ENCODE measurements at places on chromosomes 3 and 15.

DNA sequence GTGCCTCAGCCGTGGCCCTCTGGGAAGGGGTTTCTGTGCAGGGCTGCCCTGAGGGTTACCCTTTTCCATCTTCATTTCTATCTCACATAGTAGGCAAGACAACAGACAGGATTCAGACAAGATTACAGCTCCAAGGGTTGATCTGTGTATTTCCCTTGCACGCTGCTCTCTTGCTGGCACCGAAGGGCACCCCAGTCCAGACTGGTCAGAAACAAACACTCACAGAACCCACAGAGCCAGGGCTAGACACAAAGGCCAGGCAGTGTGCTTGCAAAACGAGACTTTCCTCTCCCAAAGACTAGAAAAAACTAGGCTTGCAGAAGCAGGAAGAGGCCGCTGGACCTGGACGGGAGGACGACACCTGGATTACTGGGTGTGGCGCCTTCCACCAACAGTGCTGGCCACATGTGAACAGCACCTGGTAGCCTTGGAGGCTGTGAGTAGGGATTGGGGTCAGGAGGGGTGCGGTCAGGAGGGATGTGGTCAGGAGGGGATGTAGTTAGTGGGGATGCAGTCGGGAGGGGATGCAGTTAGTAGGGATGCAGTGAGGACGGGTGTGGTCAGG is 96.8 kb downstream of the BDH1 start:
- DNase-seq = no peak

GRCh38 chr3:104610730-104611652 is 755.7 kb upstream of the ALCAM start:
- DNase-seq = no peak

- no peak for DNase-seq
These were observed 3.6 kb downstream of the PRSS50 start for GRCh38 chr3:46713898-46714552.

- DNase-seq = peak; percentile 76
These were observed 24.3 kb upstream of the POLG start for GRCh38 chr15:89358755-89359439.

DNA sequence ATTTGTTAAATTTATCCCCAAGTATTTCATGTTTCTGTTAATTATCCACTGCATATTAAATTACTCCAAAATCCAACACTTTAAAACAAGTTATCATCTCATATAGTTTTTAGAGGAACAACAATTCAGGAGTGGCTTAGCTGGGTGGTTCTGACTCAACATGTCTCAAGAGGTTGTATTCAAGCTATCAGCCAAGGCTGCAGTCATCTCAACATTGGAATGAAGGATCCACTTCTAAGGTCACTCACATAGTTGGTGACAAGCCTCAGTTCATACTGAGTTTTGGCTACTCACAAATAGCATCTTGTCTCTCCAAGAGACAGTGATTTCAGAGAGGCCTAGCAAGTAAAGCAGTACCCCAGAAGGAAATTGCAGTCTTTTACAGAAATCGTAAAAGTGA is 134.7 kb downstream of the NR2E3 start:
- no peak for DNase-seq

GRCh38 chr15:84973492-84974460 is 7.9 kb upstream of the PDE8A start:
- DNase-seq = peak; percentile 53

DNA sequence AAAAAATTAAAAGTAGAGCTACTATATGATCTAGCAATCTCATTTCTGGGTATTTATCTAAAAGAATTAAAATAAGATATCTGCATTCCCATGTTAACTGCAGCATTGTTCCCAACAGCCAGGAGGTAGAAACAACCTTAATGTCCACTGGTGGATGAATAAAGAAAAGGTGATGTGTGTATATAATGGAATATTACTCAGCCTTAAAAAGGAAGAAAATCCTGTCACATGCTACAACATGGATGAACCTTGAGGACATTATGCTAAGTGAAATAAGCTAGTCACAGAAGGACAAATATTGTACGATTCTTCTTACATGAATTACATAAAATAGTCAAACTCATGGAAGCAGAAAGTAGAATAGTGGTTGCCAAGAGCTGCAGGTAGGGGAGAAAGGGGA is 119.4 kb upstream of the BHLHE40 start:
- DNase-seq = no peak

DNA sequence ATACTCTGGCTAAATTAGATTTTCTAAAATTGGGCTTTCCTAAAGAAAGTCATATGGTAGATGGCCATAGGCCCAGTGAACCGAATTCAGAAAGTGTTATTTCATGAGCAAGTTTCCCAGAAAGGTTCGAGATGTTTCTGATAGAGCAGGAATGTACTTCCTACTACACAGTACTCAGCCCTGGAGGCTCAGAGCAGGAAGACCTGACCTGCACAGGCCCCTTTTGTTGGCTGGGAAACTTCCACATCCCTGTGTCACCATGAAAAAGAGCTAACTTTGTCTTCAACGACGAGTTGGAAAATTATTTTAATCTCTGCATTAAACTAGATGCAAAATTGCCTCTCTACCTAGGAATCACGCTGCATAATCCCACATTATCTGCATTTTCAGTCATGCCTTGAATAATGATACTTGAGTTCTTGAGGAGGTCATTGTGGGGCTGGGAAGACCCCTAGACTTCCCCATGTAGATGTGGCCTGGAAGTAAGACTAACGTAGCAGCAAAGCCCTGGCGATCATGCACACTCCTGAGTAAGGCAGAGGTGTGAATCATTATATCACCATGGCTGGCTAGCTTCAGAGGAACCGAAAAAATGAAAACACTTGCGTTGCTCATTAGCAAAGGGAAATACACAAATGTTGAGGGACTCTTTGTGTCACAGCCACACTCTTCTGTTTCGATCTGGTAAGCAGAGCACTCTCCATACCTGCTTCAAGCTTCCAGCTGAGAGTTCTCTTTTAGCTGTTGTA is 47.1 kb downstream of the CMTM7 start:
- DNase-seq = peak; percentile 53

GRCh38 chr3:58355179-58355578 is 22.5 kb downstream of the PXK start:
- DNase-seq = no peak

DNA sequence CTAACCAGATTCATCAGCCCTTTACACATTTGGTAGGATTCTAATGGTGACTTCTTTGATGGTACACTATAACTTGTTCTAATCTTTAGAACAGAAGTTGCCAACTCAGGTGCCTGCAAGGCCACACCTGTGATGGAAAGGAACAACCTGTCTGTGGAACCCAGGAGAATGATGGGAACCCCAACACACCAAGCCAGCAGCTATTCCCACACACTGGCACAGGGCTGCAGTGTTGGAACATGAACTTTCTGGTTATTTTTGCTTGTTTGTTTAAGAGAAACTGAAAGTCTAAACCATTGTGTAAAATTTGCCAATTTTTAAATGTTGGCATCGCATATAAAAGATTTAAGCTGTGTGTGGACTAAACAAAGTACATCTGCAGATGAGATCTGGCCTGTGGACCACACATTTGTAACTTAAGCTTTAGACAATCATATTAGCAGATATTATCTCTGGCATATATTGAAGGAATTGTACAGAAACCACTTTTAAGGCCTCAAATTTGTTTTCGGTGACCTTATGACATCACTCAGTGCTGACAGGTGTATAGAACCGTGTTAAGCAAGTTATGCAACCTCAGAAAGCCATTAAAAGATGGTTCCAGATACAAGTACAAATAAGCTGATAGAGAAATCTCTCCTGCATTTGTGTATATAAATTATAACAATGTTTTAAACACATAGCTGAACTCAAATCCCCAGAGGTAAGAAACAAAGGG is 242.9 kb downstream of the SLC9A9 start:
- DNase-seq = no peak

GRCh38 chr3:135383301-135383700 is 582.2 kb upstream of the PPP2R3A start:
- DNase-seq = no peak

GRCh38 chr3:5388091-5388490 is 200.6 kb downstream of the EDEM1 start:
- no peak for DNase-seq

- DNase-seq = no peak
These were observed 5.9 kb upstream of the TRA2B start for GRCh38 chr3:185943760-185944106.

DNA sequence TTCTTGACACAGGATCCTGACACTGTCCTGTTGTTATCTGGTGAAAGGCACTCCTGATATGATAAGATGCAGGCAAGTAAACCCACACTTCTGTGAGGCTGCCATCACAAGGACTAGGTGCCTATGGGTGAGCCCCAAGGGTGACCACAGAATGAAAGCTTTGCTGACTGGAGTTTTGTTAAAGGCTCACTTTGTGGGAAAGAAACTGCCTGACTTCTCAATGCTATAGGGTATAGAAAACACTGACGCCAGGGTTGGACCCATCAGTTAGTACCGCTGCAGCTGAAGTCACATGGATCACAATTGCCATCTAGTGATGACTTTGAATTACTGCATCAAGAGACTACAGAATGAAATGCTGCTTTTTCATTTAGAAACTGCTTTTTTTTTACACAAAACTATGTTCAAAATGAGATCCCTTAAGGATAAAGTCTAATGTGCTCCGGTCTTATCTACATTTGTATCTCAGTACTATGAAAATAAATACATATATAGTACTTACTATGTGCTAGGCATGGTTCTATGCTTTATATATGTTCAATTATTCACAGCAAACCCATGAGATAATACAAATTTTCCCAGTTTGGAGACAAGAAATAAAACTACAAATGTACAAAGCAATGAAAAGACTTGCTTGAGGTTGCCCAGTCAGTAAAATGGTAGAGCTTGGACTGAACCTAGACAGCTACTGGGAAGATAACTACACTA is 64.2 kb upstream of the CMSS1 start:
- DNase-seq = peak; percentile 93

DNA sequence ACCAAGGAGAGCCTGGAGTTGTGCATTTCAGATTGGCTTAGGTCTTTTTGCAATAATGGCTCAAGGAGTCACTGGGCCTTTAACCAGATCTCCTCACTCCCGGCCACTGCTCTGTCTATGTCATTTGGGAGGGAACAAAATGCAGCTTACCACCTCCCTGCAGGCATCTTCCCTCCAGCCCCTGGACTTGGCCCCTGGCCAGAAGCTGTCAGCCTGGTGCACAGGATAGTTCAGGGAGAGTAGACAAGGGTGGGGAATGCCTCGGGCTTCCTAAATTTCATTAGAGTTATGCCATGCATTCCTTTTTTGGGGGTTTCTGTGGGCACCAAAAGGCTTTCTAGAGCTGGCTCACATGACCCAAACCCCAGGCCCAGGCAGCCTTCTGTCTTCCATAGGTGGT is 70.2 kb upstream of the HRH1 start:
- no peak for DNase-seq

GRCh38 chr15:29699791-29700190 is 122.5 kb downstream of the TJP1 start:
- DNase-seq = no peak

DNA sequence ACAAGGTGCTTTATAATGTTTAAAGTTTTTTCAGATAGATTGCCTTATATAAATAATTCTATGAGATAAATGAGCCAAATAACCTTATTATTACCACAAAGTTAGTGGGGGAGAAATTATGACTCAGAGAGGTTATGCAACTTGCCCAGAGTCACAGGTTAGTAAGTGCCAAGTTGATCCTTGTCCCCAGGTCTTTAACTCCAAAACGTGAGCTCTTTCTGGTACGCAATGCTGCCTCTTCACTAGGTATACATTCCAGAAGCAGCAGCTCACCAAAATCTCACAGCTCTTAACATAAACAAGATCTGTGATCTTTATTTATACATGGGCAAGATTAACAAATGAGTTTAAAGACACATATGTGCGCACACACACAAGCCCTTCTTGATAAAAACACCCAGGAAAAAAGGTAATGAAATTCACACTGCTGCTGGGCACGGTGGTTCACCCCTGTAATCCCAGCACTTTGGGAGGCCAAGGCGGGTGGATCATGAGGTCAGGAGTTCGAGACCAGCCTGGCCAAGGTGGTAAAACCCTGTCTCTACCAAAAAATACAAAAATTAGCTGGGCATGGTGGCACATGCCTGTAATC is 59.8 kb upstream of the NR2F2 start:
- DNase-seq = peak; percentile 56

- no peak for DNase-seq
These were observed 453.5 kb downstream of the SOX2 start for GRCh38 chr3:182165234-182165633.

DNA sequence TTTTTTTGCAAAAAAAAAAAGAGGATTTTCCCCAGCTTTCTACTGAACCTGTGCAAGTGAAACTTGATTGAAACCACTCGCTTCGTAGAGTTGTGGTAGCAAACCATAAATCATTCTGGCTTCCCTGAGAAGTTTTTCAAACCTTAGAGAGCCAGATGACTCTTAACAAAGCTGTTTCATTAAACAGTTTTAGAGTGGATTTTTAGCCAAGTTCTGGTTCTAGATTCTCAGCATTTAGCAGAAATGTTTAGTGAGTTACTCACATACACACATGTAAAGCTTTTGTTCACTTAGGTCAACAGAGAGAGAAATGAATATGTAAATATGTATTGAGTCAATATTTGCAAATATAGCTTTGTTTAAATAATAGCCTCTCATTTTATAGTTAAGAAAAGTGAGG is 18.1 kb upstream of the CCR9 start:
- DNase-seq = no peak

DNA sequence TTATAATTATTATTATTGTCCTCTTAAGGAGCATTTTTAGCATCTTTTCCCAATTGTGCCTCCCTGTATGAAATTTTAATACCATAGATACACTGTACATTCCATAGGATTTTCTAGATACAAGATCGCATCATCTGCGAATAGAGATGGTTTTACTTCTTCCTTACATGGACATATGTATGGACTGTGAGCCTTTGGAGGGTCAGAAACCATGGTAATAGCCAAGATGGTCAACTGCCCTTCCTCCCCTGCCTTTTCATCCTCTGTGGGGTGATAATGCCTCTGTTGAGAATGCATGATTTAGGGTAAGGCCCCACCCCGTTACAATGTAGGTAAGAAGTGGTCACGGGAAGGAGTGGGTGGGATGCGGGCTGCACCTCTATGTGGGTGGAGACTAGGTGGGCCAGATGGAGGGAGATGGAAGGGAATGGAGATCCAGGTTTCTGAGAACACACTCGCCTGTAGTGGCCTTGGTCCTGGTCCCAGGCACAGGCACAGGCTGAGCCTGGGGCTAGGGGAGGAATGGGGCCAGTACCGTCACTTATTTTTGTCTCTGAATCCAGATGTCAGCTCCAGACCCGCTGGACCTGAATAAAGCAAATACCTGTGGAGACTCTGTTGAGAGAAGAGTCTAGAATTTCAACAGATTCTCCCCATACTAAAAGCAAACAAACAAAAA is 31.7 kb downstream of the GOLGA6A start:
- no peak for DNase-seq

Measured in fibroblast of pulmonary artery (primary cell).